ENCODE measurements at places on chromosomes 4 and X.
A peak's percentile ranks its signal among the peaks of the same experiment; 100 is the strongest.

DNA sequence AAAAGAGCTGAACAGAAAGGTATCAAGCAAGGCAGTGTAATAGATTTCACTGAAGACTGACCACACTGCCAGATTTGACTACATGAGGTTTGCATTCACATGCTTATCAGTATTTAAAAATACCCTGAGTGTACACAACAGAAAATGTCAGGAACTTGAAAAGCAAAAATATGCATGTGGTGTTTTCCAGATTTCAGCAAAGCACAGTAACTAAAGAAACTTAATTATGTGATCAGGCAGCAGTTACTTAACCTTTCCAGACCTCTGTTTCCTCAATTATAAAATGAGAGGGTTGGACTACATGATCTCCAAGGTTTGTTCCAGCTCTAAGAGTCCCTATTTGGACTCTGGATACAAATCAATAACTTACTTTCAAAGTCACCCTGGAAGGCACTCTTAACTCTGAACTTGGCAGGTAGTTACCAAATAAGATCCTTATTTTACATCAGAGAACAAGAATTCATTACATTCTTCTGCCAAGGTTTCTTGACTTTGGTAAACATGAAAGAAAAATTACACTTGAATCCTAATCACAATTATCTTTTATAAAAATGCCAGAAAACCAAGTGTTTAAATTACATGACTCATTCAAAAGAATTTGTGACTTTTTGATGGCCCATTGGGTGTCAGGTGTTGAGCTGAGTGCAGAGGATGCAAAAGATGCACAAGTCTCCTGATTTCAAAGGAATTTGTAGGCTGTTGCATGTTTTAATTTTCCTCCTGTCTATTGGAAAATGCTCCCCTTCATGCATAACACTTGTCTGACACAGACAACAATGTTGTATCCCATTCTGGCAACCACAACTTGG is 241.6 kb downstream of the MGST2 start:
- peak; percentile 22 for DNase-seq

GRCh38 chr4:91894006-91894405 is 409.8 kb upstream of the GRID2 start:
- no peak for DNase-seq

DNA sequence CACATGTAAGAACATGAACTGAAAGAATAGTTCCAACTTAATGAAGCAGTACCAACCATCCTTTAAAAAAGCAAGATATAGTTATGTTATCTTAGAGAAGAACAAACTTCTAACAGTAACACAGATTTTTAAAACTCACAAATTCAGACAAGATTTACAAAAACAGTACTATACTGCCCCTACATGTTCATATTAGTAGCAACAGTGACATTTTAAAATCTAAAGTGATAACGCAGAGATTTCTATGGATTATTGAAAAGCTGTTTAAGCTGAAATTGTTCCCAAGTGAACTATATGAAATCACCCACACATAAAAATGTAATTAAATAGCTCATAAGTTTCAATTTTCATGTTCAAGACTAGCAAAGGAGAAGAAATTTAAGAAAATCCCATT is 166.0 kb downstream of the FBXW7 start:
- peak; percentile 7 for DNase-seq

- no peak for DNase-seq
Observed at GRCh38 chr4:156628858-156629257, 342.7 kb downstream of the PDGFC start.

DNA sequence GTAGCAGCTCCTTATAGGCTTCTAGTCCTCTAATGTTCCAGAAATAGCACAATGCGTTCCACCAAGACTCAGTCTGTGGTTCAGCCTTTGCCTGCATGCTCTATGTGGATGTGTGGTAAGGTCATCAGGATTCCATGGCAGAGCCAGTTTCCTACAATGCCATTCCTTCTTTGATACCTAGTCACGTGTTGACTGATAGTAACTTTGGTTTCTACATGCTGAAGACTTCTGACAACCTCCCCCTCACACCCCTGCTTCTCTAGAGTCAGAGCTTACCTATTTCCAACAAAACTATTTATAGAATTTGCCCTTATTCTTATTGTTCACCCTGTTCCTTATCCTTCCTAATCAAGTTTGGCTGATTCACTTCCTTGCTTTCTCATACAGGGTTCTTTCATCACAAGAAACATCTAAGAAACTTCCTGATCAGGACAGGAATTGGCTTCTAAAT is 81.1 kb downstream of the CT47B1 start:
- DNase-seq: no peak

DNA sequence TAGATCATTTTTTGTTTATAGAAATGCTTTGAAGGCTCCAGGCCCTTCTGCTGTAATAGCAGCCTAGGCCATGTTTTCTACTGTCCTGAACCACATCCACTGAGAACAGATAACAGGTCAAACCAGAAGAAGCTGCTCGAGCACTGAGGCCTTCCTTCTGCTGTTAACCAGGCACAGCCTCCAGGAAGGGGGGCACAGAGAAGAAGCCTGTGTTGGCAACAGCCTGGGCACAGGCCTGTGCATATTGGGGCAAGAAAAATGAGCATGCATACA is 37.4 kb upstream of the PDK3 start:
- no peak for DNase-seq

- no peak for DNase-seq
Observed at GRCh38 chr4:28228561-28229491, 1368.2 kb downstream of the STIM2 start.

DNA sequence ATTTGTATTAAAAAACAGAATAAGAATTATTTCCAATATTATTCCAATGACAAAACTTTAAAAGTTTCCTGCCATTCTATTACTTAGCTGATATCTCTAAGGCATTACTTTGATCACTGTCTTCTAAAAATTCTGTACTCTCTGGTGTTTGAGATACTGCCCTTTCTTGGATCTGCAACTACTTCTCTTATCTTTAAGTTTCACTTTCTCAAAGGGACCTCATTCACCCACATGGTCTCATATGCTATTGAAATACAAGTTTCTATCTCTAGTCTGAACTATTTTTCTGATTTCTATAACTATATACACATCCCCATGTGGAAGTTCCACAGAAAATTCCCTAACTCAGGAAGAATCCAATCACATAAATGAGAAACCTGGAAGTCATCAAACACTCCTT is 22.2 kb downstream of the TMPRSS11E start:
- no peak for DNase-seq

DNA sequence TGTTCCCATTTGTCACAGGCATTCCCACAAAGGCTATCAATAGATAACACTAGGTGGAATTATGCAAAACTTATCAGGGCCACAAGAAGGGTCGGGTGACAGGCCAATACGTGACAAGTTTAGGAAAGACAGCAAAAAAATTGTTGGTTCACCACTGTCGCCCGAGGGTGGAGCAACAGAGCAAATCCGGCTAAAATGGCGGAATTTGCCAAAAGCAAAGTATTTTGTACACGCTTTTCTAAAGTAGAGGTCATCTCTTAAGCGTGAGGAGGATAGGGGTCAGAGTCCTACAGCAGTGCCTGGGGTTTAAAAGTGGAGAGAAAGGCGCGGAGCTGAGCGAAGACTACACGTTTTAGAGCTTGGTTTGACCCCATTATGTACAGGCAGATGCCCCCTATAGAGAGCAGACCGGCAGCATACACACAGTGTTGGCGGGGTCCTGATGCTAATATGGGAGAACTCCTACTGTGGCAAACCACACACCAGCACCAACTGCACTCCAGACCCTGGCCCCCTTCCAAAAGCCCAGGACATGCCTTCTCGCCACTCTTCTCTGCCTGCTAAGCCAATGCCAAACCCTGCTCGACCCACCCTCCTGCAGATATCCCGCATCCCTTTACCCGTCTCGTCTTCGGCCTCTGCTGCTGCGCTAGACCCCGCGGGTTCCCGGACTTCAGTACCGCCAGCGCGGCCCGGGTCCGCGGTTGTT is 733 bp downstream of the CCNA2 start:
- peak; percentile 77 for DNase-seq
